CD4-positive, alpha-beta T cell treated with Interleukin-17A for 1 hour (primary cell): ENCODE measurements at places on chromosomes 11 and 22.

GRCh38 chr11:117535201-117535849 lies 207.7 kb downstream of the CEP164 start:
- no peak for DNase-seq

- DNase-seq: no peak
Measured at GRCh38 chr11:27277843-27278242, 85.2 kb downstream of the CCDC34 start.

GRCh38 chr22:27952779-27953178 lies 33.7 kb upstream of the PITPNB start:
- no peak for DNase-seq

DNA sequence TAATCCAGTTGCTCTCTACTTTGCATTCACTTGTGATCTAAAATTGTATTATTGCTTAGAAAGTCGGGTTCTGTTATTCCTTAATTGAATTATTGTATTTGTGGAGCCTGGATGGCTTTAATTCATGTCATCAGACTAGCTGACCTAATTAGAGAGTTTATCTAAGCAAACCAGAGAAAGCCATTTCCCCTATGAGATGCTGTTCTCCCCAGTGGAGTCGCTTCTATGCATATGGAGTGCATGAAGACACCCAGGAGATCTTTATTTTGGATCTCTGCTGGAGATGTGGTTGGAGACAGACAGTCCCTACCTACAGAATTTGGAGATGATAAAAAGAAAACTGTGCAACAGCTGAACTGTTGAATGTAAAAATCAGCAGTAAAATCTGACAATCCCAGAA lies 45.2 kb upstream of the MYO18B start:
- no peak for DNase-seq

- DNase-seq: peak; percentile 74
Measured at GRCh38 chr11:20156280-20156875, 3.9 kb downstream of the DBX1 start.

- no peak for DNase-seq
Measured at GRCh38 chr11:61472868-61473267, 35.7 kb upstream of the LRRC10B start.

- no peak for DNase-seq
Measured at GRCh38 chr11:66970807-66971442, 4.2 kb upstream of the C11orf86 start.

DNA sequence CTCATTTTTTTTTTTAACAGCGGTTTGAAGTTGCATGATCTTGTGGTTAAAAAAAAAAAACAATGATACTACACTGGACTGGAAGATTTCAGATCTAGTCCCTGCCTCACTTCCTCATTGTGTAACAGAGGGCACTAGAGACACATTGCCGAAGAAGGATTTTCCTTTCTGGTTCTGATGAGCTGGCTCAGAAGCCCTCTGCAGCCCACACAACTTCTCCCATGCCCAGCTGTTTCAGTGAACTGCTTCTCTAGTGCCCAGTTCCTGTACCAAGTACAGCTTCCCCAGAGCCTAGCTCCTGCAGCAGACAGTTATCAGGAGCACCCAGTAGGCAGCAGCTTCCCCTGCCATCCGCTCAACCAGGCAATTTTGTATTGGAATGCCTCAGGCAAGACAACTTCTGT lies 29.5 kb upstream of the ANO5 start:
- peak; percentile 1 for DNase-seq

DNA sequence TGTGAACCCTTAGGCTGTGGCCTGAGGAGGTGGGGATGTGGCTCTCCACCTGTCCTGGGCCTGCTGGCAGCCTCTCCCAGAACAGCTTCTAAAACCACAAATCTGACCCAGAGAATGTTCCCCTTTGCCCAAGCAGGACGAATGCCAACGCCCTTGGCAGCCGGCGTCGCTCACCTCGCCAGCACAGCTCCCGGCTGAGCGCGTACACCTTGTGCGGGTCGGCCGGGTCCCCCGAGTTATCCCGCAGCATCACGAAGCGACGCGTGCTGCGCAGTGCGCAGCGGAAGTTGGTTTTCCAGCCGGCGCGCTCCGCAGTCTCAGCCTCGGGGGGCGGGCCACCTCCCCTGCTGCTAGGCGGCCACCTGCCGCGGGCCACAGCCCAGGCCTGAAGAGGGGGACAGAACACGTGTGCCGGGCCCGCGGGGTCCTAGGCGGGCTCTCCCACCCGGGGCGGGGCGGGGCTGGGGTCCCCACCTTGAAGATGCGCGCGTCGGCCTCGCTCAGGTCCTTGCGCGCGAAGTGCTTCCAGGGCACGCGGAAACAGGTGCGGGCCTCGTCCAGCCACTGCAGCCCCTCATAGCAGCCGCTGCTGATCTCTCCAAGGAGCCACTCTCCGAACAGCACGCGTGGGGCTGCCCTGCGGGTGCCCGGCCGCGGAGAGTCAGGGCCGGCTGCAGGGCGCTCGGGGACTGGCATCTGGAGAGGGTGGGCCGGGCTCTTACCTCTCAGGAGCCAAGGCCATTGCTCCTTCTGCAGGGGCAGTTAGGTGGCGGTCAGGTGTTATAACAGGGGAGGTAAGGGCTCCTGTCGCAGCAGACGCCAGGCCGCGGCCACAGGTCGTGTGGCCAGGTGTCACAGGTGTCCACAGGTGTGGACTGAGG lies 887 bp downstream of the IRF7 start:
- DNase-seq: no peak

- no peak for DNase-seq
Measured at GRCh38 chr11:29124470-29124869, 892.4 kb downstream of the KCNA4 start.

DNA sequence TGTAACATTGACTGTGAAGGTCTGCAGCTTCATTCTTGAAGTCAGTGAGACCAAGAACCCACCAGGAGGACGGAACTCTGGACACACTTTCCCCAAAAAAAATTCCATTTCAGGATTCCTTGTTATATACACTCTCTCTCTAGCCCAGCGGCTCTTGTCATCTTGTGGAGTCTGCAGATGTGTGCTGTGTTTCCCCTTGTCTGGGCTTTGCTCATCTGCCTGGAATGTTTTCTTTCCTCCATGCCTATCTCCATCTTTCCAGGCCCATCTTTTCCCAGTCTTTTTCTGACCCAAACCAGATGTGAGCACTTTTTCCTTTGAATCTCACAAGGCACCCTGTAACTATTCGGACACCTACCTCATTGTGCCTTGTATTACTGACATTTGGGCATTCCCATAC lies 5.1 kb upstream of the DRG1 start:
- no peak for DNase-seq
